Endothelial cell (in vitro differentiated cells): ENCODE measurements at places on chromosomes 16 and 17.

- DNase-seq, result peak; percentile 54
Observed at GRCh38 chr16:67430977-67431774, at the start of gene HSD11B2. Gene HSD11B2, plus strand, starts transcription at chr16:67431121. Its CDS starts 128 bp downstream, at chr16:67431249.

GRCh38 chr16:996681-997080 is 15.1 kb downstream of the SOX8 start:
- no peak for DNase-seq

DNA sequence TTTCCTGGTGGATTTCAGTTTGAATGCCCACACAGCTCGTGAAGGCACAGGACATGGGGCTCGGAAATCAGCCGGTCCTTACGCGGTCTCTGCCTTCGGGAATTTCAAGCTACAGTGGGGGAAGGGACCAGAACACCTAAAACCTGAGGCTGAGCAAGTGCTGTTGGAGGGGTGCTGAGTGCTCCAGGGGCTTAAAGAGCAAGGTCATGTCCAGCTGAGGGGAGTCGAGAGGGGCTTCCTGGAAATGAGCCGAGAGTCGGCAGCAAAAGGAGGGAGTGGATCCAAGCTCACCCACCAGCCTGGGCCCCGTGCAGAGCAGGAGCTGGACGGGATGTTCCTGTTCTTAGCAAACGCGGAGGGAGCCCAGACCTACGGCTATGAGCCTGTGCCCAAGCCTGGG is 73.2 kb upstream of the RPL38 start:
- DNase-seq, result no peak

DNA sequence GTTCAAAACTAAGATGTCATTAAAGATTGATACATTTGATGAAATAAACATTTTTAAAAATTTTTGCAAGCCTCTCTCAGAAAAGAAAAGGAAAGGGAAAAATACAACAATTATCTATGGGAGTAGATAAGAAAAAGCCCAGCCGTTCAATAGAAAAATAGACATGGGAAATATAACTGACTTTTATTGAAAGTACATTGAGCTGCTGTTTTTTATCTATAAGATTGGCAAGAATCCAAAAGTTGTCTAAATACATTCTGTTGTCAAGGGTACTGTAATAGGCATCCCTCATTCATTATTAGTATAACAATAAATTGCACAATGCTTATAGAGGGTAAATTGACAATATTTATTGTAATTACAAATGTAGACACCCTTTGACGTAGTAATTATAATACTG is 38.4 kb upstream of the IRX6 start:
- no peak for DNase-seq

DNA sequence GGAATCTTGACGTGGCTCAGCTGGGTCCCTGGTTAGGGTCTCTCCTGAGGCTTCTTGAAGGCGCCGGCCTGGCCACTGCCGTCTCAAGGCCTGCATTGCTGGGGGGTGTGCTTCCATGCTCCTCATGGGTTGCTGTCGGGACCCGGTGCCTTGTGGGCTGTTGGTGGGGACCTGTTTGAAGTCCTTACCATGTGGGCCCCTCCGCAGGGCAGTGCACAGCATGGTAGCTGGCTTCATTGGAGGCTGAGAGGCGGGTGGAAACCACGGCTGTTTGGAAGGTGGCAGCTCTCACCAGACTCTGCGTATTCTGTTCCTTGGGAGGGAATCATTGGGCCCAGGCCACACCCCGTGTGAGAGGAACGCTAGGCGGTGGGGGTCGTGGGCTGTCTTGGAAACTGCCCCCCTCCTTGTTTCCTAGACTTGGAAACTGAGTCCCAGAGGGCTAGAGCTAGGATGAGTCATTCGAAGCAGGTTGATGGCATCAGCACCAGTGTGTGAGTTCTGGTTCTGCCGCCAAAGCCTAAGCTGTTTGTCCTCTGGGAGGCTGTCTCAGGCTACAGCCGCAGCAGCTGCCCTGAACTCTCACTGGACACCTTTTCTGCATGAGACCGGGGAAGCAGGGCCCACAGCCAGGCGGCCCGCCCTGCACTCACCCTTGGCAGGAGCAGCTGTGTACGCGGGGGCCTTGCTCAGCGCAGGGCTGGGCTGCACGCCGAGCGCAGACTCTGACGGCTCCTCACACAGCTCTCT is 35.2 kb downstream of the ZNF750 start:
- no peak for DNase-seq

- no peak for DNase-seq
Observed at GRCh38 chr17:74072340-74072739, 131.1 kb upstream of the RPL38 start.

GRCh38 chr17:49598918-49599317 is 23.2 kb downstream of the NXPH3 start:
- no peak for DNase-seq

DNA sequence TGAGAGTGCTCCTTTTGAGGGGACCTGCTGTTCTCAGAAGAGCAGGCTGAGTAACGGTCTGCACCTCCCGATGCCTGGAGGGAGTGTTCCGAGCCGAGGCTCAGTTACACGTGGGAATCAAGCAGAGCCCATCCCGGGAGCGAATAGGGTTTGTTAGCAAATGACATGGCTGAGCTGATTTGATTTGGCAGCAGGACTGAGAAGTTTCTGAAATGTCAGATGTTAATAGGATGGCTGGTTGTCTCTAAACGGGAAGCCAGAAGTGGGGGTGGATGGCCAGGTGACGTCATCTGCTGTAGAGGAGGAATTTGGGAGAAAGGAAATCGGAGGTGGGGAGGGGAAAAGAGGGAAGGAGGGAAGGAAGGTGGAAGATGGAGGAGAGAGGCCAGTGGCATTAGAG is 128.0 kb downstream of the RAP1GAP2 start:
- DNase-seq, result no peak

DNA sequence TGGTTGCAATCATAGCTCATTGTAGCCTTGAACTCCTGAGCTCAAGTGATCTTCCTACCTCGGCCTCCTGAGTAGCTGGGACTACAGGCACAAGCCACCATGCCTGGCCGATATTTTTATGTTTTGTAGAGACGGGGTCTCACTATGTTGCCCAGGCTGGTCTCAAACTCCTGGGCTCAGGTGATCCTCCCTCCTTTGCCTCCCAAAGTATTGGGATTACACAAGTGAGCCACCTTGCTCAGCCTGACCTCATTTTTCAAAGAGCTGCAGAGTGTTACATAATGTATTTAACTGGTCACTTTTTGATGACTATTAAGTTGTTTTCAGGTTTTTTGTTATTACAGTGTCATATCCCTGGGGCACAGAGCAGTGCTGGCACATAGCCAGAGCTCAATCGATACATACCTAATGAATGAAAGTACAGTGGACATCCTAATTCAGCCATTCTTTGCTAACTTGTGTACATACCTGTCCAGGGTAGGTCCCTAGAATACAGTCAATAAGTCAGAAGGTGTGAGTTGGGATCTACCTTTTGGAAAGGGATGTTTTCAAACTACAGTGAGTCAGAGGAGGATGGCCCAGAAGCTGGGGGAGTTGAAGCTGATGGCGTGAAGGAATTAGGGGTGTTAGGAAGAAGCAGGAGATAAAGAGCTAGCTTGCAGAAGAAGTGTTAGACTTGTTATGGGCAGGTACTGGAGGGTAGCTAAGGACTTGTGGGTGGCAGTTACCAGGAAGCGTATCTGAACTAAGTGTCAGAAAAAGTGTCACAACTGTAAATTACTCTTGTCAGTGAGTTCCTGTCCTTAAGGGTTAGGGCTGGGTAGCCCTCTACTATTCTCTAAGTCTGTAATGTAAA is 20.1 kb upstream of the CYLD start:
- DNase-seq, result no peak

DNA sequence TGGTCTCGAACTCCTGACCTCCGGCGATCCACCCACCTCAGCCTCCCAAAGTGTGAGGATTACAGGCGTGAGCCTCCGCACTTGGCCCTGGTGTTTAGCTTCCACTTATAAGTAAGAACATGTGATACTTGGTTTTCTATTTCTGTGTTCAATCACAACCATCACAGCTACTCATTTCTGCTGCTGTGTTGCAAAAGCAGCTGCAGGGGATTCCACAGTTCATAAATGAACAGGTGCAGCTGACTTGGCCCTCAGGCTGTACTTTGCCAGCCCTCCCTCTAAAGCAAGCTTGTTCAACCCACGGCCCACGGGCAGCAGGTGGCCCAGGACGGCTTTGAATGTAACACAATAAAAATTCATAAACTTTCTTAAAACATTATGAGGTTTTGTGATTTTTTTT is 79.2 kb downstream of the SLC39A11 start:
- DNase-seq, result no peak

- no peak for DNase-seq
Observed at GRCh38 chr16:72427783-72428331, 255.9 kb upstream of the PMFBP1 start.

- DNase-seq, result no peak
Observed at GRCh38 chr17:63701868-63702720, 2.2 kb upstream of the LIMD2 start.

- no peak for DNase-seq
Observed at GRCh38 chr16:50425648-50426047, 56.9 kb upstream of the BRD7 start.

- peak; percentile 80 for DNase-seq
Observed at GRCh38 chr17:14297161-14297851, 3.6 kb upstream of the HS3ST3B1 start.

- no peak for DNase-seq
Observed at GRCh38 chr17:10435096-10435495, 13.3 kb upstream of the MYH8 start.

DNA sequence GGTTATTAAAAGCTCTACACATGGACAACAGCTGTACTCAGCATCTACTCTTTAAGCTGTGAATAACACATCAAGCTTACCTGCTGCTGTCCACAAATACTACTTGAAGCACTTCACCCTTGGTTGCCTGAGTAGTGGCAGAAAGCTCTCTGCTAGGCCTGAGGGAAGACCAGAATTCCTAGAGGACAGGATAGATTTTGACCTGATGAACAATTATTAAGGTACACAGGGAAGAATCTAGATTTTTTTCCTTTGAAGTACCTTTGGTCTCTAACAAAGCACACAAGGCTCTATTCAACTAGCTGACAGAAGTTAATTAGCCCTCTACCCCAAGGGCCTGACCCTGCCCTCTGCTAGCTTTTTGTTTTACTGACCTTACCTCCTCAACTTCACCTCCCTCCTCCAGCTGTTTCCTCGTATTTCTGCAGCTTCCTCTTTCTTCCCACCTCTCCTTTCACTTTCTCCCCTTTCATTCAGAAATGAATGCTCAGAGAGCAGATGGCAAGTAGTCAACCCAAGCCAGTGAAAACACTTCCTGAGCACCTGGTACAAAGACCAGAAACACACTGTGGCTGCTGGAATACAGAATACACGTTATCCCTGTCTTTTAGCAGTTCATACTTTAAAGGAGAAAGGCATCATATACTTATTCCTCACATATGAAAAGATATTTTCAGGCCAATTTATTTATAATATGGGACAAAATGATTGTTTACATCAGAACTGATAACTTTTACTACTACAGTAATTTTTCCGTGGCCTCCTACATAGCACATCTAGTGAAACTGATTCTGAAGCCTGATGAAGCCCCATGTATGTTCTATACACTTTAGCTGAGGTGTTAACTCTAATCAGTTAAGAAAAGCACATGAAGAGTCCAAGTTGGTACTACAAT is 5.7 kb upstream of the VEZF1 start:
- no peak for DNase-seq

DNA sequence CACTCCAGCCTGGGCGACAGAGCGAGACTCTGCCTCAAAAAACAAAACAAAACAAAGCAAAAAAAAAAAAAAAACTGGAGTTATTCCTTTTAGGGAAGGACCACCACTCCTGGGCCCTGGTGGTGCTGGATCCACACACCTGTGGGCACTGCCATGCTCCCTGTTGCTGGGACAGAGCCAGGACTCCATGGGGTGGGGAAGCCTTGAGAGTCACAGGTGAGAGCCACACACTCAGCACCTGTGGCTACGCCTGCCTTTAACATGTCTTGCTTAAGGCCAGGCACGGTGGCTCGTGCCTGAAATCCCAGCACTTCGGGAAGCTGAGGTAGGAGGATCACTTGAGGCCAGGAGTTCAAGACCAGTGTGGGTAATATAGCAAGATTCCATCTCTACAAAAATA is 18.3 kb downstream of the PDIA2 start:
- DNase-seq, result no peak

GRCh38 chr16:11020792-11021551 is 76.6 kb downstream of the CLEC16A start:
- DNase-seq, result no peak

- no peak for DNase-seq
Observed at GRCh38 chr17:30816165-30816564, 8.3 kb downstream of the CRLF3 start.

GRCh38 chr16:47037396-47037745 is 63.9 kb upstream of the DNAJA2 start:
- no peak for DNase-seq

- DNase-seq, result no peak
Observed at GRCh38 chr16:67941469-67942199, 2.3 kb downstream of the LCAT start.

- DNase-seq, result no peak
Observed at GRCh38 chr16:15038689-15039088, 17.2 kb downstream of the NTAN1 start.

- DNase-seq, result no peak
Observed at GRCh38 chr17:49817993-49818392, 29.5 kb downstream of the KAT7 start.

DNA sequence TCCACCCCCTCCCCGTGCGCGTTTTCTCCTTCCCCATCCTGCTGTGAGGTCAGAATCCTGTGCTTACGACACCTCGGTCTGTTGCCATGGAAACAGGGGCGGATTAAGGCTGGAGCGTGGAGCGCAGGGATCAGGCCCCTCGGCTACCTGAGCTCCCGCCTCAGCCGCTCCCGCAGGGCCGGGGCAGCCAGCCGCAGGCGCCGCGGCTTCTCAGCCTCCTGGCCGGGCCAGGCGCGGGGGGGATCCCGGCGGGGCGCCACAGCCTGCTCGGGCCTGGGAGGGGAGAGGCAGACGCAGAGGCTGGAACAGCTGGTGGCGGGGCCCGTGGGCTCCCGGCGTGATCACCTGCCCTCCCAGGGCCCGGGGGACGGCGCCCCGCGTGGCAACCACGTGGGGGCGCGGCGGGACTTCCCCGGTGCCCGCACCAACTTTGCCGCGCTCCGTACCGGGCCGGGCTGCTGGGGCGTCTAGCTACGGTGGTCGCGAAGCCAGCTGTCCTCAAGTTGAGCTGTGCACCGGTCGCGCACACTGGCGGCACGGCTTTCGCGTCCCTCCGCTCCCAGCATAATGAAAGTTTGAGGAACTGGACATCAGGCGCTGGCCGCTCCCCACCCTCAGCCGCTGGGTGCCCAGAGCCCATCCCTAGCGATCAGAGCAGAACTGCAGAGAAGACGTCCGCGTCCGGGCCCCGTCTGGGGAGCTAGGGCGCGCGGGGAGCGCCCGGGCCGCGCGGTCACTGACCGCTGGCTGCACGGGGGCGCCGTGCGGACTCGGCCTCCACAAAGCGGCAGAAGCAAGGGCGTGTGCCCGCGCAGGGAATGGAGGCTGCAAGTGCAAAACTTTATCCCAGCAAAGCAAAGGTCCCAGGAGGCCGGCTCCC is 1.2 kb downstream of the RTN4RL1 start:
- peak; percentile 59 for DNase-seq

- no peak for DNase-seq
Observed at GRCh38 chr16:4169415-4169814, 53.2 kb upstream of the ADCY9 start.

DNA sequence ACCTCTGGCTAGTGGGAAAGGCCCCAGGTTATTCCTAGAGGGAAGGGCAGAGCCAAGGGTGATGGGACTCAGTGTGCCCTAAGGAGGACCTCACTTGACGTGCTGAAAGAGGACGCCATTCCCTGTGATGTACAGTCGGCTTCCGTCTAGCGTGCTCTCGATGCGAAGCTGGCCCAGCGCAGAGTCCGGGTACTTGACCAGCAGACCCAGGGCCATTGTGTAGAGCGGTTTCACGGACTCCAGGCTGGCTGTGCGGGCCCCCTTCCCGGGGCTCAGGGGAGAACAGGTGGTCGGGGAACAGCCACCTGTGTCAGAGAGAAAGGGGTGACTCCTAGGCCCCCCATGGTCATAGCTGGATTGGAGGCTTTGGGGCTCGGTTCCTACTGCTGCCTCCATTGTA is 19.9 kb downstream of the PLEKHG4 start:
- no peak for DNase-seq
